ENCODE measurements at places on chromosomes 7 and 10.

DNA sequence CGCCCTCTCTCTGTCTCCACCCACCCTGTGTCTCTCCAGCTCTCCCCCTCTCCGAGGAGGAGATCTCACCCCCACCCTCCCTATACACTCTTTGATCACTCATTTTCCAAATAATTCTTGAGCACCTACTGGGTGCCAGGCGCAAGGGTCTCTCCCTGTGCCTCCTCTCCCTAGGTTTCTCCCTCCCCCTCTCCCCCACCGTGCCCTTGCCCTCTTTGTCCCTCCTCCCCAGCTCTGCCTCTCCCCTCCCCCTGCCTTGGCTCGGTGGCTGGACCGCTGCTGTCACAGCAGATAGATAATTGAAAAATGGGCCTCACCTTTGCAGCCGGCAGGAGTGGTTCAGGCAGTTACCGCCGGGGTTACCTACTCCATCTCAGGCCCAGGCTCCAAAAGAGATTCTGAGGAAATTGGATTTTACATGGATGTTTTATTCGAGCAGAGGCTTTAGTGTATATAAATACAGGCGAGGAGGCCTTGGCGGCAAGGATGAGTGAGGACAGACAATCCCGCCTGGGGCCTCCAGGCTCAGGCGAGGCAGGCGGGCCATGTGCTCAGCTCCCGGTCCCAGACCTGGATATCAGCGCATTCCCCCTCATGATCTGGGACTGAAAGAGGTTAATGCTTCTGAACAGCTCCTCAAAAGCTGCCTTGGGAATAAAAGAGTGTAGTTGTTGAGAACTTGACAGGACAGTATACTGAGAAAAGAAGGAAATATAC is 60.8 kb upstream of the BTRC start:
- no peak for DNase-seq

GRCh38 chr10:104488439-104488832 is 134.8 kb downstream of the CFAP58 start:
- DNase-seq, result no peak

DNA sequence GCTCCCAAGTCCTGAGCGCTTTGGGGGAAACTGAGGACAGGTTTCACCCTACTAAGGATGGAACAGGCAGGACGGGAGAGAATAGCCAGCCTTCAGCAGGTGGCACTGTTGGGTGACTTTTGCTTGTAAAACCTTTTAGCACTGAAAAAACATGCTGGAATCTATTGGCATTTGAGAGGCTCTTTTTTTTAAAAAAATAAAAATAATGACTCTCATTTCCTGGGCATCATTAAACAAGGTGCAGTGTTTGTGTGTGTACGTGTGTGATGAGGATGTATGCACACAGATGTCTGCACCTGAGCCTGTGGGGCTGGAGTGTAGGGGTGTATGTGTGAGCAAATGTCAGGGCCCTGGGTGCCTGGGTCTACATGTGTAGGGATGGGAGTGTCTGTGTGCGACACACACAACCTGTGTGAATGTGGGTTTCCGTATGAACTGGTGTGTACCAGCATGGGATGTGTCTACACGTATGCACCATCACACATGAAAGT is 177.9 kb downstream of the RPS24 start:
- DNase-seq, result no peak

GRCh38 chr10:3805201-3805790 is 20.3 kb upstream of the KLF6 start:
- DNase-seq, result peak; percentile 95

GRCh38 chr7:101990811-101991418 is 173.5 kb downstream of the CUX1 start:
- no peak for DNase-seq

DNA sequence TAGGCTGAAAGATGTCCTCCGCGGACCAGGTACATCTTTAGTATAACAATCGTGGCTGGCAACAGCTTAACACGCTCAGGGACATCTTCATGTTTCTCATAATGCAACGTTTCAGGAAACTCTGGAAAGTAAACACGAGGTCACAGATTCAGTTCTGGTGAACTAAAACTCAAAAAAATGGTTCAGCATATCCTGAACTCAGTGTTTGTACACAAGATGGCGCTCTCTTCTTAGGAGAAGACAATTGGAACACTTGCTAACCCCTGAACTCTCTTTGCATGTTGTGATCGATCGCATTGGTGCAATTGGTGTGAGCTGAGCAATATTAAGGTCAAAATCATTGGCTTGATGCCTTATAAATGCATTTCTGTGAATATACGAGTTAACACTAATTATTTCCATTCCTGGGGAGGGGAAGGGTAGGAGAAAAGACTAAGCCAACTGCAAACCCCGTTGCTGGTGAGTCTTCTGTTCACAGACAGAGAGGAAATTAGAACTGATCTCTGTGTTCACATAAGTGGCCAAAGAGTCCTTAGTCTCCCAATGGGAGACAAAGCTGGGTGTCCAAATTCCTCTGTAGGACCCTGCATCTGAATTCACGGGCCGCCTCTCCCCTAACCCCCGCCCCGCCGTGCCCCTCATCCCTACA is 52.6 kb upstream of the FAM180A start:
- DNase-seq, result peak; percentile 73

GRCh38 chr7:158533386-158534133 is 54.1 kb downstream of the PTPRN2 start:
- no peak for DNase-seq

DNA sequence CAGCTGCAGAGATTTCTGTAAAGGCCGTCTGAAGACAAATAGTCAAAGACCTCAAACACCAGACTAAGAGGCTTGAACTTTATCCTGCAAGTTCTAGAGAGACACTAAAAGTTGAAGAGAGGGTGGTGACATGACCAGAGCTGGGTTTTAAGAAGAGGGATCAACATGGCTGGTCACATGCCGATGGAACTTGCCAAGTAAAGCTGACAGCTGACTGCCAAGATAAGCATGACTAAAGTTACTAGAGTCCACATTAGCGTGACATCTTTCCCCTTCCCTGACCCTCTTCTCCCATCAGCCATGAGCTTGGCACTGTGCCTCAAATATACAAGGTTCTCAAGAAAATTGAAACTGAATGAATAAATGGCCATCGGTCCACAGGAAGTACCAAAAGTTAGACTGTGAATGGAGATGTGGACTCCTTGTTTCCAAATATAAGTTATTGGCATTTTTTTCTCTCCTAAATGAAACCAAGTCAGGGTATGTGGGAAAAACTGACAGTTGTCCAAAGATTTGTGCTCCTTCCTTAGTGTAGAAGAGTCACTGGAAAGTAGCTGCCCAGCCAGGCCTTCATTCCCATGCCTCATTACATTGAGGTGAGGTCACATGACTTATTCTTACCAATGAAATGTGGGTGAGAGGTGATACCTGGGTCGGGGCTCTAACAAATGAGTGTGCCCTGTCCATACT is 24.5 kb downstream of the XPNPEP1 start:
- DNase-seq, result no peak

DNA sequence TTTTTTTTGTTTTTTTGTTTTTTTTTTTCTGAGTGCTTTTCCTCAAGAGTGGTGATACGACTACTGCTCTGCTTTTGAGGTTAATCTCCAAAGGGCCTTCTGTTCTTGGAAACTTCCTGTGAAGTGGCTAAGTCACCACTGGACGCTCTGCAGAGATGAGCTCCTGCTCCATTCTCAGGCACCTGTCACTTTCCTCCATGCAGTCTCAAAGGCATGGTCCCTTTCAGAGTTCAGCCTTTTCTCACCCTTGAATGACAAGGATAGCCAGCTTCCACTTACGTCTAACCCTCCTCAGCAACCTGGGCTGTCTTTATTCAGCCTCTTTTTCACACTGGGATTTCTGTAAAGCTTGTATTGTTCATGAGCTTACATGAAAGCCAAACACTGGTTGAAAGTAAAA is 65.8 kb downstream of the BMPER start:
- no peak for DNase-seq

DNA sequence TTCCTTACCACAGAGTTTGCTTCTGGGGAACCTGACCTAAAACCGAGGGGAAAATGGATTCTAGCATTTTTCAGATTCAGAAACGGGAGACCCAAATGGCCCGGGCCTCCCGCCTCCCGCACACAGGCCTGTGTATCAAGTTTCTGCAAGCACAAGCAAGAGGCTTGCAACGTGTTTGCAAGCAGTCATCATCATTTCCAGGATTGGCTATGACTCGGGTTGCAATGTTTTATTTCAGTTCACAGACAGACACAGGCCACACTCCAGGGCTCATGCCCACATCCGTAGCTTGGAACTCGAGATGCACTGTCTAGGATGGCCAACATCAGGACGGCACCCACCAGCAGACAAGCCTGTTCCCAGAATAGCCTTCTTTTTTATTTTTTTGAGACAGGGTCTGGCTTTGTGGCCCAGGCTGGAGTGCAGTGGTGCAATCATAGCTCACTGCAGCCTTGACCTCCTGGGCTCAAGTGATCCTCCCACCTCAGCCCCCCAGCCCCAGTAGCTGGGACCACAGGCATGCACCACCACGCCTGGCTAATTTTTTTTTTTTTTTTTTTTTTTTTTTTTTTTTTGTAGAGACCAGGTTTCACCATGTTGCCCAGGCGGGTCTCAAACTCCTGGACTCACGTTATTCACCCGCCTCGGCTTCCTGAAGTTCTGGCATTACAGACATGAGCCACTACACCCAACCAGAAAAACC is 68.1 kb upstream of the FOXK1 start:
- no peak for DNase-seq

DNA sequence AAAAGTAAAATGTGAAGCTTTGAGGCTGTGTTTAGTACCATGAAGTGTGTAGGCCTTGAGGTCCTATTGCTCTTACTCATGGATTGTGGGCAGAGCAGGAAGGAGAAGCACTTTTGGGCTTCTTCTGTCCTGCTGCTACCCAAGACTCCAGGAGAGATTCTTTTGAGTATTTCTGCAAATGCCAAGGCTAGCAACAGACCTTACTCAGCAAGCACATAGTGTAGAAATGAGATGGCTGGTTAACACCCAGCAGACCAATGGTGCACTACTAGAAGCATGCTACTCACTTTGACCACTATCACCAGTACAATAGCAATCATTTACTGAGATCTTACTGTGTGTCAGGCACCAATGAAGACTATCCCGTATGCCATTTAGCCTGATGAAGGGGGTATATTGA is 3.2 kb downstream of the PLPP4 start:
- no peak for DNase-seq

DNA sequence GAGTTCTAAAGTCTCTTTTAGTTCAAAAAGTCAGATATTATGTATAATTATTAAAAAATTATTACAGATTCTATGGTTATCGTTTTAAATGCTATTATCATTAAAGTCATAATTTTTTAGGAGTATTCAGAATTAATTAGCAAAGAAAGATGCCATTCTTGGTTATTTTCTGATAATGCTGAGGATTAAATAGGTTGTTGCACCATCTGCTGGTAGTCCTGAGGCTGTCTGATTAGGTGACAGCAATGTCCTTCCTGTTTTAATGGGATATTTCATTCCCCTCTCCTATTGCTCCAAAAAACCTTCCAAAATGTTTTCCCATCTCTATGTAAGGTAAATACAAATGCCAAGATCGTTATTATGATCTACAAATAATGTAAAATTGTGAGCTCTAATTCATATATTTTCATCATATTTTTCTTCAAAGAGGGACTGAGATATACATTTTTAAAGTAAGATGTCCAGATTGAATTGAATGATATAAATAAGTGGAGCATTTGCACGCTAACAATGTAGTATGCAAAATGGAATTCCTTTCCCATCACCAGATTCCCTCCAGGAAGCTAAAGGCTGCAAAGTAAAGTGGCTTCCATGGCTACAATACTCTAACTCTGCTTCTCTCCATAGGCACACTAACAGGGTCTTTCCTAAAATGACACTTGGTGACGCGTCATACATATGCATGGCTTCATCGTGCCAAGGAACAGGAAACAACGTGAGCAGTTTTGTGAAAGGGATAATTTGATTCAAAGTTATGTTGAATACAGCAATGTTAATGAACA is 58.8 kb upstream of the AKR1E2 start:
- DNase-seq, result peak; percentile 38

- DNase-seq, result no peak
Observed at GRCh38 chr10:34931216-34931615, 116.1 kb upstream of the PARD3 start.

- DNase-seq, result peak; percentile 63
Observed at GRCh38 chr10:98045785-98046389, 15.5 kb upstream of the CRTAC1 start.

DNA sequence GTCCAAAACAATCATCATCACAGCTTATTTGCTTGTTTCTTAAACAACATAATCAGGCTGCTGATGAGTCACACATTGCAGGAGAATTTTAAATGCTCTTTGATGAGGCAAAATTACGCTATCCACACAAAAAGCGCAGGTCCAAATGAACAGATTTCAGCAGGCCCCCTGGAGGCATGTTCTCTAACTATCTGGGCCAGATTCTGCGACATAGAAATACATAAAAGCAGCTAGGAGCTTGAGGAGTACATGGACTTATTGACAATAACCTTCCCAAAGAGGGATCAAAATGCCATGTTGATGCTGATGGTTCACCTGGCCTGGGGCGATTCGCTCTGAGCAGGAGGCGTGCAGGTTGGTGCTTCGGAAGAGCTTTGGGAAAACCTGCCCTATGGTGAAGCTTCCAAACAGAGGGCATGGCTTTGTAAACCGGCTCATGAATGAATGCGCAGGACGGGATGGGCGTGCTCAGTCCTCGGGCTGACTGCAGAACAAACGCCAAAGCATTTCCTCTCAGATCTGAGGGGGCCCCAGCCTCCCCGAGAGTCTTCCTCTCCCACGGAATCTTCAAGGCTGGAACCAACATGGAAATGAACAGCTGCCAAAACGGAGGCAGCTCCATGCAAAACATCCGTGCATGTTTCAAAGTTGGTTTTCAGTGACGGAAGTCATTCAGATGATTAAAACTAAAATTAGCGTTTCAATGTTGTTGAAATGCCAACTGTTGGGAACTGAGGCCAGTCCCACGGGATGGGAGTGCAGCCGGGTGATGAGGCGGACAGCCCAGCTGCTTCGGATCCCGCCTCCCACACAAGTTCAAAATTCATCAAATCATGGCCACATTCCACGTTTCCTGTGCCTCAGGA is 179.6 kb downstream of the TCERG1L start:
- DNase-seq, result no peak

- DNase-seq, result peak; percentile 48
Observed at GRCh38 chr10:114103284-114103683, 59.6 kb downstream of the ADRB1 start.

GRCh38 chr10:33950206-33950605 is 615.7 kb upstream of the NRP1 start:
- DNase-seq, result no peak

DNA sequence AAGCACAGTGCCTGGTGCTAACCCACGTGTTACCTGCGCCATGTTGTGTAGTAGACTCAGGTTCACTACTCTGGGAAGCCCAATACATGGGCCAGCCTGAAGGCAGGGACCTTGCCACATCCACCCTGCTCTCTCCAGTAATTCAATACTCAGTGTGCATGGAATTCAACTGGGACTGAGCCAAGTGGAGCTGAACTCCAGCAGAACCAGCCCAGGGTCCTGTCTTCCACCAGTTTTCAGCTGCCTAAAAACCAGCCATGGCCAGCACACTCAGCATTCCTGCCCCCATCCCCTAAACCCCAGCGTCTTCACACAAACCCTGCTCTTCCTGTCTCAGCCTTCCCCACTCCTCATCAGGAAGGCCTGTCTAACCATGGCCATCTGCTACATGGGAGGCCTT is 15.4 kb downstream of the FGF8 start:
- no peak for DNase-seq

- DNase-seq, result no peak
Observed at GRCh38 chr7:149776289-149776688, 2.9 kb upstream of the ZNF467 start.

- DNase-seq, result no peak
Observed at GRCh38 chr10:35353805-35354204, 17.5 kb downstream of the CCNY start.

GRCh38 chr10:104434601-104435000 is 81.0 kb downstream of the CFAP58 start:
- DNase-seq, result no peak

- no peak for DNase-seq
Observed at GRCh38 chr7:112252691-112253090, 46.2 kb downstream of the ZNF277 start.

All from CD4-positive, alpha-beta T cell treated with Interleukin-10 for 1 hour (primary cell).